ENCODE measurements at places on chromosomes 12 and 14. TPM values are rescaled to one million over a fixed set of nuclear protein-coding genes. Genes with fewer than 3 reads are reported as not detected.

- no peak for DNase-seq
Measured at GRCh38 chr12:68984796-68985573, 52.0 kb upstream of the CPM start.

DNA sequence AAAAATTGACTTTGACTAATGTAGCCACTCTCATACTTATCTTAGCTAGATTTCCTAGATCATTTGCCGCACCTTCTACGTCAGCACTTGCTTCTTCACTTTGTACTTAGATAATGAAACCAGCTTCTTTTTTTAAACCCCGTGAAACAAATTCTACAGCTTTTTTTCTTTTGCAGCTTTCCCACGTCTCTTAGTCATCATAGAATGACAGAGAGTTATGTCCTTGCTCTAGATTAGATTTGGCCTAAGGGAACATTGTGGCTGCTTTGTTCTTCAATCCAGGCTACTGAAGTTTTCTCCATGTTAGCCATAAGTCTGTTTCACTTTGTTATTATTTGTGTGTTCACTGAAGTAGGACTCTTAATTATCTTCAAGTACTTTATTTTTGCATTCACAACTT, 94.9 kb downstream of the SLCO1A2 start:
- DNase-seq, result no peak

Gene EXOC3L4
- 3.9 TPM for total RNA-seq

DNA sequence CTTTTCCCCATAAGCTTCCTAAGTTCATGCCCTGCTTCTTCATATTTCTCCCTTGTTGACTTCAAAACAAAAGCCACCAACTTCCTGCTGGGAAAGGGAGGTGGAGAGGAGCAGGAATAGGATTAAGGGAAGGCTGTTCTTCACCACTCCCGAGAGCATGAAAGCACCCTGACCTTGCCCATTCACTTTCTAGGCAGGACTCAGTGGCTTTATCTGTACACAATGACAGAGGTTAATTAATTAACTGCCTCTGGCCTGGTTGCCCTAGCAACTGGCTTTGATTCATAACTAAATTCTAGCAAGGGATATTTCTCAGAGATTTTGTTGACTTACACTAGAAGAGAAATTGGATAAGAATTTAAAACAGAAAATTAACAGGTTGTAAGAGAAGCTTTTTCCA, 396.8 kb downstream of the RPS29 start:
- no peak for DNase-seq

DNA sequence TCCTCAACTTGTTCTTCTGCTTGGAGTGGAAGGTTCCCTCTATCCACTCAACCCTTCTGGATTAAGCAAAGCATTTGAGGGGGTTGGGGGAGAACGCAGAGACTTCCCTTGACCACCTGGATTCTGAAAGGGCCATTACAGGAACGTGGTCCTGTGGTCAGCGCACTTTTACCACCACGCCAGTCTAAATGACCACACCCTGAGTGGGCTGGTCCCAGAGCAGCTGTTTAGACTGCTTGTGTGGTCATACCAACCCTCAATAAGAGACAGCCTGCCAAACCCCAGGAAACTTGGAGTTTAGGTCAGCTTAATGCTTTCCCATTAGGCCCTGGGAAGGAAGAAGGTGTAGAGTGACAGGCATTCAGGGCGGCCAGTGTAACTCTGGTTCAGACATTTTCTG, 165.5 kb upstream of the ATP2B1 start:
- no peak for DNase-seq

GRCh38 chr12:91763654-91764370, 381.8 kb downstream of the BTG1 start:
- no peak for DNase-seq

DNA sequence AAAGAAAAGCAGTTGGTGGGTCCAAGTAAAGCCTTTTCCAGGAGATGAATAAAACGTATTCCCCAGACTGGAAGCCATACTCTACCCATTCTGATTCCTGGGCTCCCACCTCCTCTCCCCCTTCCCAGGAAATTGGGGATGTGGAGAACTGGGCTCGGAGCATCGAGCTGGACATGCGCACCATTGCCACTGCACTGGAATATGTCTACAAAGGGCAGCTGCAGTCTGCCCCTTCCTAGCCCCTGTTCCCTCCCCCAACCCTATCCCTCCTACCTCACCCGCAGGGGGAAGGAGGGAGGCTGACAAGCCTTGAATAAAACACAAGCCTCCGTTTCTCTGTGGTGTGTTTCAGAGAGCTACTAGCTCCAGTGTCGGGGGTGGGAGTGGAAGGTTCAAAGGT, 822 bp upstream of the RDH5 start:
- DNase-seq, result no peak

Gene RHEBL1
- 1.4 TPM for total RNA-seq

Gene TMEM229B
- 0.08 TPM for total RNA-seq

DNA sequence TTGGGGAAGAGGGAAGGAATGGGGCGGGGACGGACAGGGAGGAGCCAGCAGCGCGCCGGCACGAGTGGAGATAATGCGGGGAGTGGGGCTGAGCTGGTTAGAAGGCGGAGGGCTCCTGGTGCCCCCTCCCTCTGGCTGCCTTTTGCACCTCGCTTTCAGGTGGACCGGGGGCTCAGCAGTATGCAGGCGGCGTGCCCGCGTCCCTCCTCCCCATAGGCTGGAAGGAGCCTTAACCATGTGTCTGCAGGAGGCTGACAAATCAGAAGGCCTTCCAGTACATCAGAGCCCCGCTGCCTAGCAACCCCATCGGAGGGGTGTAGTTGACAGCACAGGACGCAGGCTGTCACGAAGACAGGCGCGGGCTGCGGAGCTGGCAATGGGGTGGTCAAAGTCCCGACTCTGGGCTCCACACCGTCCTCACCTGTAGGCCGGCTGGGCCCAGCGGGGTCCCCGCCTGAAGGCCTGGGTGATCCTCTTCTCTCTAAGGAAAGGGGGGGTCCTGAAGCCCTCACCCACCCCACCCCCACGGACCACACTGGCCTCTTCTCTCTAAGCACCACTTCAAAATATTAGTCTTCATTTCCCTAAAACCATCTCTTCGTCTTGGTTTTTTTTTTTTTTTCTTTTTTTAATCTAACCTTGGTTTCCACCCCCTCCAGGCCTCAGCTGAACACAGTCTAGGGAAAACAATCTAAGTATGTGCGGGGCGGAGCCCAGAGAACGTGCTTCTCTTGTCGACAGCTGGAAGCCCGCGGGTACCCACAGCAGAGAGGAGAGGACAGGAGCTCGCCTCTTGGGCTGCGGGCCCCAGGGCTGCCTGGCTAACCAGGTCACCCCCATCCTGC, 44.5 kb downstream of the KDM2B start:
- peak; percentile 66 for DNase-seq

DNA sequence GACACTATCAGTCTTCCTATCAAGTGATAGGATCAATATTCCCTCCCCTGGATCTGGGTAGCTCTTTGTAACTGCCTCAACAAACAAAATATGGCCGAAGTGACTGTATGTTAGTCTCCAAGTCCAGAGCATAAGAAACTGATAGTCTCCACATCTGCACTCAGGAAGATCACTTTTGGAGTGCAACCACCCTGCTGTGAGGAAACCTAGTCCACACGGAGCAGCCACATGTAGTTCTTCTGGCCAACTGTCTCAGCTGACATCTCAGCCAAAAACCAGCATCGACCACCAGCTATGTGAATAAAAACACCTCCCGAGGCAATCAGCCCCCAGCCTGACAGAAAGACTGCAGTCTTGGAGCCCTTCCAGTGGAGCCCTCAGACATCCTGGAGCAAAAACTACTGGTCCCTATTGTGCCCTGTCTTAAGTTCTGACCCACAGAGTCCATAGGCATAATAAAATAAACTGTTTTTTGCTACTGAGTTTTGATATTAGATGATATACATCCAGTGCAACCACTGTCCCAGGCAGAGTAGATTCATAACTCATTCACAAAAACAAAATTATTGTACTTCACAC, 143.8 kb downstream of the MED13L start:
- DNase-seq, result no peak

DNA sequence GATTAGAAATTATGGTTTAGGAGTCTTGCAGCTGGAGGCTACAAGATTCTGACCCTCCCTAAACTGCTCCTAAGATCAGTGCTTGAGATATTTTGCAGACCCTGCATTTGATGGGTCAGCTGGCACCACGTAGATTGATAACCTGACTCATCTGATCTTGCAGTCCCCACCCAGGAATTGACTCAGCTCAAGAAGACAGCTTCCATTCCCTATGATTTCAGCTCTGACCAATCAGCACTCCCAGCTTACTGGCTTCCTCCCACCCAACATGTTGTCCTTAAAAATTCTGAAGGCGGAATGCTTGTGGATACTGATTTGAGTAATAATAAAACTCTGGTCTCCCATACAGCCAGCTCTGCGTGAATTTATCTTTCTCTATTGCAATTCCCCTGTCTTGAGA, 23.2 kb upstream of the MTHFD1 start:
- DNase-seq, result no peak

Gene KRT82
- total RNA-seq, result not detected

DNA sequence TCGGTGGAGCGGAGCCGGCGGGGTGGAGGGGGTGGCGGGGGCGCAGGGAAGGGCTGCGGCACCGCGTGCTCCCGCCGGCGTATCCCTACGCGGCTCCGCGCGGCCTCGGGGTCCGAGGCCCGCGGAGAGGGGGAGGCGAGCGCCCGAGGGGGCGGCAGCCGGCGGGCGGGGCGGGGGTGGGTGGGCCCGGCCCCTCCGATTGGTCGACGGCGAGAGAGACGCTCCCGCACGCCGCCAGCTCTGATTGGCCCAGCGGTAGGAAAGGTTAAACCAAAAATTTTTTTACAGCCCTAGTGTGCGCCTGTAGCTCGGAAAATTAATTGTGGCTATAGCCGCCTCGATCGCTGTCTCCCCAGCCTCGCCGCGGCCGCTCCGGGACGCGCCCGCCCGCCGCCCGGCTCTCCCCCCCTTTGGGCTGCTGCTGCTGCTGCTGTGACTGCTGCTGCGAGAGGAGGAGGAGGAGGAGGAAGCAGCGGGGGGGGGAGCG, at the start of gene FOXG1:
Gene FOXG1 (plus strand): TSS at position 319 of the 487 bp plus-strand sequence. CDS start 493 bp downstream, outside the sequence.
- no peak for DNase-seq

DNA sequence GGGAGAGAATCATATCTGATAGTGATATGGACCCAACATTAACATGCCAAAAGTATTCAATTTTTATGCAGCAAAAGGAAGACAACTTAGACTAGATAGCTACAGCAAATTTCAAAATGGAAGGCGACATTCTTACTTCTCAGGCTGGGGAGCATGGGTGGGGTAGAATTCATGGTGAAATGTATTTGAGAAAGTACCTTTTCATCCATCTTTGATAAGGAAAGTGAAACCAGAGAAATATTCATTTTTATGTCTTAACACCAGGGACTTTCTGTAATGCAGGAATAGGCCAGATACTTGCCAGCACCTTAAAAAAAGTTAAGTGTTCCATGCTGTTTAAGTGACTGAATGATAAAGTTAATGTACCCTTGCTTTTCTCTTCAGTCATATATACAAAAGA, 13.4 kb downstream of the BTG1 start:
- no peak for DNase-seq

DNA sequence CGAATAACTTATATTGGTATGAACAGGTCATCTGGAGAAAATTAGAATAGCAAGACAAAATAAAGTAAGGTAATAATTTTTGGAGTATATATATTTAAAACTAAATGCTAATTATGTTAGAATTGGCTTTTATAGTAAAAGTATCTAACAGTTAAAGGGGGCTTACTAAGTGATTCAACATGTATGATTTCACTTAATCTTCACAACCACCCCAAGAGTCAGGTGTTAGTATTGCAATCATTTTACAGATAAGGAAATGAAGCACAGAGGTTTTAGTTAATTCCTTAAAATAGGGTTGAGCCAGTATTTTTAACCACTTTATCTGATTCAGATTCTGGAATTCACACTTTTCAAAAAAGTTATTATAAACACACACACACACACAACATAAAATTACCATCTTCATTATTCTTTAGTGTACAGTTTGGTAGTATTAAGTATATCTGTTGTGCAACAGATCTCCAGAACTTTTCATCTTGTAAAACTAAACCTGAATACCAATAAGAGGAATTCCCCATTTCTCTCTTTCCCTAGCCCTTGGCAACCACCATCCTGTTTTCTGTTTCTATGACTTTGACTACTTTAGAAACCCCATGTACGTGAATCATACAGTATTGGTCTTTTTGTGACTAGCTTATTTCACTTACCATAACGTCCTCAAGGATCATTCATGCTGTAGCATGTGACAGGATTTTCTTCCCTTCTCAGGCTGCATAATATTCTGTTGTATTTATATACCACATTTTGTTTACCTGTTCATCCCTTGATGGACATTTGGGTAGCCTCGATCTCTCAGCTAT, 12.5 kb downstream of the A2M start:
- no peak for DNase-seq

Gene KDM2B
- total RNA-seq, result 38.4 TPM

GRCh38 chr12:82176026-82176425, 182.2 kb downstream of the CCDC59 start:
- no peak for DNase-seq

GRCh38 chr12:29580971-29581370, 83.5 kb upstream of the OVCH1 start:
- no peak for DNase-seq

Gene PPP1R12A
- 25.1 TPM for total RNA-seq

DNA sequence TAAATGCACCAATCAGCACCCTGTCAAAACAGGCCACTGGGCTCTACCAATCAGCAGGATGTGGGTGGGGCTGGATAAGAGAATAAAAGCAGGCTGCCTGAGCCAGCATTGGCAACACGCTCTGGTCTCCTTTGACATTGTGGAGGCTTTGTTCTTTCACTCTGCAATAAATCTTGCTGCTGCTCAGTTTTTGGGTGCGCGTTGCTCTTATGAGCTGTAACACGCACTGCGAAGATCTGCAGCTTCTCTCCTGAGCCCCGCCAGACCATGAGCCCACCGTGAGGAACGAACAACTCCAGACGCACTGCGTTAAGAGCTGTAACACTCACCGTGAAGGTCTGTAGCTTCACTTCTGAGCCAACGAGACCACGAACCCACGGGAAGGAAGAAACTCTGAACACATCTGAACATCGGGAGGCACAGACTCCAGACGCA, 8.4 kb upstream of the PIANP start:
- DNase-seq, result no peak

- no peak for DNase-seq
Measured at GRCh38 chr14:64201921-64202545, 92.1 kb downstream of the ESR2 start.

DNA sequence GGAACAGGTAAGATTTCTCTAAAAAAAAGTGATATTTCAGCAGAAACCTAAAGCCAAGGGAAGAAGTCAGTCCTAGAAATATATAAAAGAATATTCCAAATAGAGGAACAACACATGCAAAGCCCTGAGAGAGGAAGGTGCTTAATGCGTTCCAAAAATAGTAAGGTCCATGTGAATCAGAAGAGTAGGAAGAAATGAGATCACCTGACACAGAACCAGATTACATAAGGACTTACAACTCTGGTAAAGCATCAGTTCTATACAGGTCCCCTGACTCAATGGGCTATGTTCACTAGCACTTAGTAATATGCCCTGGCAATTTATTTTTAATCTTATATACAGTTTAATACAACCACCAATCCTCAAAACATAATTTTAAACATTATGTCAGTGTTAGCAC, 30.0 kb downstream of the SENP1 start:
- DNase-seq, result no peak

Gene CDC42BPB
- total RNA-seq, result 40.0 TPM

Gene BMAL2
- total RNA-seq, result 20.2 TPM

All from HT-29 (cell line).